ENCODE measurements at places on chromosomes 11 and 22.

DNA sequence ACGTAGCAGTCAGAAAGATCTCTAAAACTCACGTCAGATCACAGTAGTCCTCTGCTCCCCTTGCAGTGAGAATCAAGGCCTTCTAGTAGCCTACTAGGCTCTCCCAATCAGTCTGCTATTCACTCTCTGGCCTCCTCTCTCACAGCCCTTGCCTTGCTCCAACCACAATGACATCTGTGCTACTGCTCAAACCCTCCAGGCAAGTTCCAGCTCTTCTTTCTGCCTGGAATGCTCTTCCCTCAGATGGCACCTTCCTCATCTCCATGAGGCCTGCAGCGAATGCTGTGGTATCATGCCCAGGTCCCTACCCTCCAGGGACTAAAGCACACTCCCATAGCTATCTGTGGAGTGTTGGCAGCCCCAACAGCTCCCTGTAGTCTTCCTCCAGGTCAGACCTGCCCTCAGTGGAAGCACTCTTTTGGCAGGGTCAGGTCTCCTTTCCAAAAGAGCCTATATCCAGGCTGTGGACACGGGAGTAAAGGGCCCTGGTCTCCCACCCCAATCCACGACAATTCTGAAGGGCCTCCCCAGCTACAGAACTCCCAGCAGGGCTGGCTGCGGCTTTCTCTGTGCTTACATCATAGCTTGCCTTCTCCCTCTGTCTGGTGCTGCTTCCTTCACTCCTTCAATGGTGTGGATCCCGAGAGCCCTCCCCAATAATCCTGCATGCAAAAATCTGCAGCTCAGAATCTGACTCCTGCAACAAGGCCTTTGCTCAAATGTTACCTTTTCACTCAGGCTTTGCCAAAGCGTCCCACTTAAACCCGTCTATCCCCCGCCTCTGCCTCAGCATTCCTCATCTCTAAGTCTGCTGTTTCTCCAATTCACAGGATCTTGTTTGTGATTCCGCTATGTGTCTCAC is 8.9 kb downstream of the HIRA start:
- no peak for DNase-seq

- no peak for DNase-seq
These were observed 466.5 kb downstream of the MIAT start for GRCh38 chr22:27123880-27124279.

DNA sequence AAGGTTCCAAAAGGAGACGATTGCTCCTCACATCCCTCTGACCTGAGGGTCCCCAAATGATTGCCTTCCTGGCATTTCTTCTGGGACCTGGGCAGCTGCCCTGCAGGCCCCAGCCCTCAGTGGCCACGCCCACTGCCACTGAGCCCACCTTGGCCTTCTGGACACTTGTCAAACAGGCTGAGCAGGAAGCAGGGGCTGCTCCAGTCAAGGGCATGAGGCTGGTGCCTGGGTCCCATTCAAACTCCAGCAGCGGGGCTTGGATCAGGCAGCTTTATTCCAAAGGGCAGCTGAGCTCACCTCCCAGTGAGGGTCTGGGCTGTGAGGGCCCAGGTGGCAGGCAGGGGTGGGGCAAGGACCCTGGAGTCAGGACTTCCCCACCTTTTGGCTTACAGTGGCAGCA is 13.6 kb downstream of the KCTD17 start:
- DNase-seq: no peak

GRCh38 chr22:50683086-50683993 is 10.7 kb downstream of the SHANK3 start:
- no peak for DNase-seq

- DNase-seq: no peak
These were observed 3.3 kb downstream of the PCF11 start for GRCh38 chr11:83159902-83160865.

GRCh38 chr22:44698531-44699421 is 3.2 kb upstream of the PRR5 start:
- DNase-seq: no peak

- DNase-seq: no peak
These were observed 73.0 kb upstream of the PHOX2A start for GRCh38 chr11:72316984-72317383.

- DNase-seq: no peak
These were observed 21.8 kb upstream of the UPB1 start for GRCh38 chr22:24473284-24473683.

DNA sequence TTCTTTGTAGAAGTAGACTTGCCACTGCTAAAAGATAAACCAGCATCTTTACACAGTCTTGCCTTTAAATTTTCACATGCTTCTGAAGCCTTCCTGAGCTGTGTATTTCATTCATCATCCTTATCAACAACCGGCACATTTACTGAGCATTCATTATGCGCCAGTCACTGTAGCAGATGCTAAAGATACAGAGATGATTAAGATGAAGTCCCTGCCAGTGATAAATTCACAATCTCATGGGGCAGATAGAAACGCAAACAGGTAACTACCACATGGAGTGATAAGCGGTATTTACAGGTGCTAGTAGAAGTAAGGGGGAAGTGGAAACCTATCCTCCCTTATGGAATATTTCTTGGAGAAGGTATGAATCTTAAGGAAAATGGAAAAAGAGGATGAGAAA is 67.2 kb downstream of the PRCP start:
- no peak for DNase-seq

- DNase-seq: no peak
These were observed at the start of gene DRICH1 for GRCh38 chr22:23632178-23632577. DRICH1 (minus strand) TSS chr22:23632321; CDS start chr22:23632023, 298 bp downstream.
